ENCODE measurements at places on chromosomes 1 and 21. TPM values are rescaled to one million over a fixed set of nuclear protein-coding genes. Genes with fewer than 3 reads are reported as not detected.

The LCE1F gene
- polyA plus RNA-seq: 0.96 TPM

The FCRL2 gene
- polyA plus RNA-seq: 0.23 TPM

GRCh38 chr1:195738966-195739650, 869.1 kb downstream of the KCNT2 start:
- no peak for DNase-seq

GRCh38 chr21:41707231-41707959, 59.5 kb downstream of the RIPK4 start:
- no peak for DNase-seq

- DNase-seq: no peak
Observed at GRCh38 chr1:8545078-8545477, 227.2 kb downstream of the SLC45A1 start.

GRCh38 chr1:2350501-2350900, 40.9 kb downstream of the MORN1 start:
- DNase-seq: no peak

The PRDM2 gene
- 19.0 TPM for polyA plus RNA-seq

DNA sequence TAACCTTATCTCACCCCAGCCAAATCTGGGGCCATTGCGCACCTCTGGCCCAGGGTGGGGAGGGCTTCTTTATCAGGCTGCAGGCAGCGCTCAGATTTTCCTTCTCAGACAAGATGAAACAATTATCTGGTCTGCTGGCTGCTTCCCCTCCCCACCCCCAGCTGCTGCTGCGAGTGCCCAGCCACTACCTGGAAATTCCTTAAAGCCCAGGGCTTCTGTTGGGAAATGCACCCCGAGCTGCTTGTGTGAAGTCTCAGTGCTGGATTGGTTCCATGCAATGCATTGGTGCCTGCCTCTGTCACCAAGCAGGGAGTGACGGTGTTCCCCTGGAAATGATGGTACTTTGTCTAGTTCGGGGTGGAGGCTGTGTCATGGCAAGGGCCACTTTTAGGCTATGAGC, 18.5 kb upstream of the ACTL8 start:
- no peak for DNase-seq

The HIVEP3 gene
- polyA plus RNA-seq: 3.8 TPM
